ENCODE measurements at places on chromosomes 3 and 15.

- DNase-seq = no peak
- peaks cover 2% of the 10 kb centered on the region for H3K27me3 ChIP-seq
- H3K4me3 ChIP-seq = no peak overlapping the region
- H3K27ac ChIP-seq = no peak overlapping the region
- no peaks in the 10 kb centered on the region for H3K36me3 ChIP-seq
- H3K4me1 ChIP-seq = peaks cover 4% of the 10 kb centered on the region
These were observed 83.5 kb downstream of the FOXB1 start for GRCh38 chr15:60087561-60087960.

DNA sequence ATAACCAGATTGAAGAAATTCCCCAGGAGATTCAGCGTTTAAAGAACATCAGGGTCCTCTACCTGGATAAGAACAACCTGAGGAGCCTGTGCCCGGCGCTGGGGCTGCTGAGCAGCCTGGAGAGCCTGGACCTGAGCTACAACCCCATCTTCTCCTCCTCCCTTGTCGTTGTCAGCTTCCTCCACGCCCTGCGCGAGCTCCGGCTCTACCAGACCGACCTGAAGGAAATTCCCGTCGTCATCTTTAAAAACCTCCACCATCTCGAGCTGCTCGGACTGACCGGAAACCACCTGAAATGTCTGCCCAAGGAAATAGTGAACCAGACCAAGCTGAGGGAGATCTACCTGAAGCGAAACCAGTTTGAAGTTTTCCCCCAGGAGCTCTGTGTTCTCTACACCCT lies 9.4 kb upstream of the LRRC34 start:
- H3K36me3 ChIP-seq = no peaks in the 10 kb centered on the region
- H3K27me3 ChIP-seq = peaks cover 31% of the 10 kb centered on the region

GRCh38 chr3:44093531-44093930 lies 148.2 kb upstream of the TOPAZ1 start:
- peaks cover 6% of the 10 kb centered on the region for H3K4me1 ChIP-seq
- H3K4me3 ChIP-seq = no peak overlapping the region
- H3K27ac ChIP-seq = no peak overlapping the region
- peaks cover 22% of the 10 kb centered on the region for H3K27me3 ChIP-seq
- H3K36me3 ChIP-seq = no peaks in the 10 kb centered on the region

GRCh38 chr15:36948982-36949381 lies 151.4 kb downstream of the MEIS2 start:
- H3K36me3 ChIP-seq = no peaks in the 10 kb centered on the region
- H3K4me3 ChIP-seq = no peak overlapping the region
- no peak overlapping the region for H3K27ac ChIP-seq
- no peaks in the 10 kb centered on the region for H3K27me3 ChIP-seq
- DNase-seq = no peak

GRCh38 chr15:82091636-82092140 lies 45.9 kb upstream of the MEX3B start:
- H3K36me3 ChIP-seq = no peaks in the 10 kb centered on the region
- no peak for DNase-seq
- H3K27me3 ChIP-seq = peaks cover 2% of the 10 kb centered on the region
- no peaks in the 10 kb centered on the region for H3K4me1 ChIP-seq

DNA sequence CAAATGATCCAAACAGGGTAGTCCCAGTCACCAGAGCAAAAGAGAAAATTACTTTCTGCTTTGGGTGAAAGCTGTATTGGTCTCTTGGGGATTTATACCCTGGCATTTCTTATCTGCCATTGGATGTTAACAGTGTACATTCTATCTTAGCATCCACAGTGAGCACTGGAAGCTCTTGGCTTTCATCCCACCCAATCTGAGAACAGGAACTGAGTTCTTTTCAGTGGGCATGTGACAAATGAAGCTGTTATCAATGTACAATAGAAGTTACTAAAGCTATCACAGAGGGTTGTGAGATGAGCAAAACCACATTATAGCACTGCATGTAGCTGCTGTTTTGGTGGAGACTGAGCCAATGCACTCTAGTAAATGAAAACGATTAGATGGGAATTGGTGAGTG lies 300.7 kb downstream of the TUSC7 start:
- no peak overlapping the region for H3K4me3 ChIP-seq
- no peaks in the 10 kb centered on the region for H3K27me3 ChIP-seq

DNA sequence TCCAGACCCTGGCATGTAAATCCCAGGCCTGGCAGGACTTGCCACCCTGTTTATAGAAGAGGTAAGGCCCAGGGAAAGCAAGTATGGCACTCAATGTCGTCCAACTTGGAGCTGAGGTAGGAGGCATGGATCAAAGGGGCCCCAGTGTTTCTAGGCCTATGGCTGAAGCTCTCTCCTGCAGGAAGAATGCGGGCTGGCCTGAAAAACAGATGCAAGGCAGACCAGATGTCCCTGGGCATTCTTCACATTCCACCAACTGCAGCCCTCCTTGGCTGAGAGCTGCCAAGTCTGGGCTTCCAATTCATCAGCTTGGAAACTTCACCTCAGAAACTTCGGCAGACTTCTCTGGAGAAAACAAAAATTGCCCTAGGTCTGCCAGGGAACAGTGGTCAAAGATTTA lies 22.2 kb downstream of the MESD start:
- no peak overlapping the region for H3K4me3 ChIP-seq
- H3K27ac ChIP-seq = no peak overlapping the region
- H3K36me3 ChIP-seq = peaks cover 61% of the 10 kb centered on the region
- H3K27me3 ChIP-seq = no peaks in the 10 kb centered on the region
- peaks cover 9% of the 10 kb centered on the region for H3K4me1 ChIP-seq

DNA sequence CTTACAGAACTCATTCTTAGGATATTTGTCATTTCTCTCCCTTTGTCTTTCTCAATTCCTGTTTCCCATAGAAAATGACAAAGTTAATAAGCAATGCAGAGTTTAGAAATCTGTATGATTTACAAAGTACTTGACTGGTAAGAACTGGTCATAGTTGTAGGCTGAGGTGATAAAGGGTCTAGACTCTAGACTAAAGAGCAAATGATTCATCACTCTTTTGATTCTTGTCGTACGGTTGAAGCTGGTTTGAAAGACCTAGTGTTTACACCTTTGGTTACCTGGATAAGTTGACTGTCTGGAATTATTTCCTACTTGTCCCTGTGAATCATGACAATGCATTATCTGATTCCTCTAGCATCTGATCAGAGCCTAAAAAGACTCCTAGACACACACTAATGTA lies 58.9 kb upstream of the TP63 start:
- H3K27me3 ChIP-seq = no peaks in the 10 kb centered on the region
- no peak overlapping the region for H3K4me3 ChIP-seq

DNA sequence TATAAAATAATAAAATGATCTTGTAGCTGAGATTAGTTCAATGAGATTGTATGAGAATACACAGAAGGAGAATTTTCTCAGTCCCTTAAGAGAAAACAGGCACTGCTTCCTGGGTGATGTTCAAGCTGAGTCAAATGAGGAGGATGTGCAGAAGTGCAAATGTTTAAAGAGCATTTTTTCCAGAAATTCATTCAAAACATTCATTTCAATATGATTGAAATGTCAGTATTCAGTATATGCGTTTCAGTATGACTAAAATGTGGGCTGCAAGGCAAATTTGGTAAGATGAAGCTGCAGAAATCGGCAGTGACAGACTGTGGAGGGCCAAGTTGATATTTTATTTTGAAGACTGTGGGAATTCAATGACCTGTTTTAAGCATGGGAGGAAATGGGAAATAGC lies 19.3 kb upstream of the PYDC2 start:
- H3K36me3 ChIP-seq = no peaks in the 10 kb centered on the region
- no peak overlapping the region for H3K27ac ChIP-seq
- no peak overlapping the region for H3K4me3 ChIP-seq
- no peak for DNase-seq
- H3K4me1 ChIP-seq = no peaks in the 10 kb centered on the region

GRCh38 chr3:111200027-111200426 lies 128.4 kb downstream of the NECTIN3 start:
- H3K27me3 ChIP-seq = peaks cover 12% of the 10 kb centered on the region
- H3K36me3 ChIP-seq = no peaks in the 10 kb centered on the region
- DNase-seq = no peak
- peaks cover 4% of the 10 kb centered on the region for H3K4me1 ChIP-seq
- H3K27ac ChIP-seq = no peak overlapping the region

Measured in T-helper 2 cell treated with Interferon-gamma antibody and Interleukin-4, amounts not matched to agents 5 μg/mL and 100 μg/mL, for 36 hours (primary cell).